ENCODE measurements at places on chromosomes 1 and 21. TPM values are rescaled to one million over a fixed set of nuclear protein-coding genes. Genes with fewer than 3 reads are reported as not detected.

The RBM11 gene
- 0.13 TPM for total RNA-seq

The PTCH2 gene
- total RNA-seq = 2.7 TPM

The ADGRL4 gene
- 14.0 TPM for total RNA-seq

The PCNT gene
- 28.3 TPM for total RNA-seq

The FCRL1 gene
- total RNA-seq = 0.09 TPM

The SMIM34 gene
- total RNA-seq = not detected

The HRNR gene
- not detected for total RNA-seq

The DENND2C gene
- total RNA-seq = 7.4 TPM

The LCE3C gene
- not detected for total RNA-seq

DNA sequence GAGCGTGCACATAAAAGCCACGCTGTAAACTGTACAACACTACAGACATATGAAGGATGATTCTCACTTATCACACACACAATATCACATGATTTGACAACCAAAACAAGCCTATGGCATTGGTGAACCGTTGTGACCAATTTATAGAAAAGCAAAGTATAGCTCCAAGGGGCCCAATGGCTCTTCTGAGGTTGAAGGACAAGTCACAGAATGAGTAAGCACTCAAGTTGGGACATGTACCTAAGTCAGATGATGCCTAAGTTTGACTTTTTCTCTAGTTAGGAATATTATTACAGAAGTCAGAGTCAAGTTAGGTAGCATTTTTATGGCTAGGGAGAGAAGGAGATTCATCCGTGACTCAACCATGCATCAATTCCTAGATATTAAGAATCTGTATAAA, 45.7 kb downstream of the PLPP3 start:
- no peak for DNase-seq

DNA sequence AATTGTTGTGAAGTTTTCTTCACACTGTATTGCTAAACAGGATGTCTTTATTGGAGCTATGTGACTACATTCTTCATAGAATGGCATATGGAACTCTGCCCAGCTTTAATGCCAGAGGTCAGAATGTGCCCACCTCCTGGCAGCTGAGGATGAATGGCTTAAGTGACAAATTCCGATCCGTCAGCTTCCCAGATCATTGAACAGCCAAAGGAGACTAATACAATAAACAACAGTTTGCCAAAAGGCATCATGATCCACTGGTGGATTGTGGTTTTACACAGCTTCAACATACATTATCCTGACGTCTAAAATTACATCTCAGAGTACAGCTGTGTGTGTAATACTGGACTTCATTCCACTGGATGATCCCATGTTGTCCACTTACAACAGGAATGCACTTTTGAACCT, 68.7 kb upstream of the C1orf105 start:
- peak; percentile 92 for DNase-seq

GRCh38 chr1:19315378-19316198, 3.5 kb downstream of the SLC66A1 start:
- no peak for DNase-seq

DNA sequence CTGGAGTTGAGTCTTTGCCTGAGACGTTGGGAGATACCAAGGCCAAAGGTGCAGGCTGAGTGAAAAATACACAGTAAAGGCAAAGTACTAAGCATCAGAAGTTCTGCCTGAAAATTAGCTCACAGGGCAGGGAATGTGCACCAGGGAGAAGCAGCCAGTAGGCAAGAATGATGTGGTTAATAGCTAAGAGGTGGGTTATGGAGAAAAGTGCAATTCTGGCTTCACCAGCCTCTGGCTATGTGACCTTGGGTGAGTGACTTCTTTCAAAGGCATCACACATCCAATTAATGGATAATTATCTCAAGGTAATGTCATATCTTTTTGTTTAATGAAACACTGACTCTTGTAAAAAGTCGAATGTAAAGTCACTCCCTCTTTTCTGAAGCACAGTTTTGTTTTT, 230.7 kb upstream of the FGGY start:
- DNase-seq = no peak

DNA sequence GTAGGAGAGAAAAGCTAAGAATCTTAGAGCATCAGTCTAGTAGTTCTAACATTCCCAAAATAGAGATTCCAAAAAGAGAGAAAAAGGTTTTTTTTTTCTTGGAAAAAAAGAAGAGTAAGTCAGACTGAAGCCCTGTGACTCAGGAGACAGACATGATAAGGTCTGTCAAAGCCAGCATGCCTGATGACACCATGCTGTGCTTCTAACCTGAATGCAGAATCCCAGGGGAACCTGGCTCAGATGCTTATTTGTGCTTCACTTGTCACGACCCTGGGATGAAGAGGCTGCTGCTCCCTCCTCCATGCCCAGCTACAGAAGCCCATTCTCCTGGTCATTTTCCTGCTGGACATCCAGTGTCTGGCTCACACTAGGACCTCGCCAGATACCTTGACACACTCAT, 44.3 kb downstream of the ERICH3 start:
- DNase-seq = no peak

- DNase-seq = no peak
Observed at GRCh38 chr1:12150456-12151200, 16.2 kb upstream of the TNFRSF1B start.

DNA sequence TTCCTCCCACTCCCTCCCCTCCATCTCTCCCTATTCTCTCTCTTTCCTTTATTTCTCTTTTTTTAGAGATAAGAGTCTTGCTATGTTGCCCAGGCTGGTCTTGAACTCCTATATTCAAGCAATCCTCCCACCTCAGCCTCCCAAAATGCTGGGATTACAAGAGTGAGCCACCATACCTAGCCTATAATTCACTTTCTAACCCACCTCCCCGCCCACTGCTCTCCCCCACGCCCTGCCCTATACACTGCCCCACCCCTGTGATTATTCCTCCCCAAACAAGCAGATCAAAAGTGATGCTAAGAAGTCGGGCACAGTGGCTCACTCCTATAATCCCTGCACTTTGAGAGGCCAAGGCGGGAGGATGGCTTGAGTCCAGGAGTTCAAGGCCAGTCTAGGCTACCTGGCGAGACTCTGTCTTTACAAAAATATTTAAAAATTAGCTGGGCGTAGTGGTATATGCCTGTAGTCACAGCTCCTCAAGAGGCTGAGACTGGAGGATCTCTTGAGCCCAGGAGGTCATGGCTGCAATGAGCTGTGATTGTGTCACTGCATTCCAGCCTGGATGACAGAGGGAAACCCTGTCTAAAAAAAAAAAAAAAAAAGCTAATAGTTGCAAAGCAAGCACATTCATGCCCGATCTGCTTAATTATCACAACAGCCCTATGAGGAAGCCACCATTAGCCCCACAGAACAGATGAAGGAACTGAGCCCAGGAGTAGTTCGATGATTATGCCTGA, 12.8 kb upstream of the E2F2 start:
- no peak for DNase-seq

DNA sequence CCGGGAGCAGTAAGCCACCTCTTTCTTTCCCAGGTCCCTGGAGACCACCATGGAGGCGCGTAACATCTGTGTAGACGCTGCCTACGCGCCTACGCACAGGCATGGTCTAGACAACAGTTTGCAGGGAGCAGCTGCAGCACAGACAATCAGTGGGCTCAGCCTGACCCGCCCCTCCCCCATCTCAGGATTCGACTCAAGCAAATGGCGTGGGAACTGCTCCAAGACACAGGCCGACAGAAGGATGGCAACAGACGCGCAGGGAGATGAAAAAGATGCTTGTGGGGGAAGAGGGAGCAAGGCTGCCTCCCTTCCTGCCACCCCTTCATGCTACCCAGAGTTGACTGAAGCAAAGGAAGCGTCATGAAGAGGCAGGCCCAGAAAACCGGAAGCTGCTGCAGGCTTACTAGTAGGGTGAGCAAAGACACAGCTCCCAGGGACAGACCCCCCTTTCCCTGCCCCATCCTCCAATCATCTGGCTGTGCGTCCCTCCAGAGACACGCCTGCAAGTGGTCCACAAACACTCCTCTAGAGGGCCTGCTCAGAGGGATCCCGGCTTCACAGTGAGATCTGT, 19.5 kb downstream of the STK40 start:
- DNase-seq = peak; percentile 83

DNA sequence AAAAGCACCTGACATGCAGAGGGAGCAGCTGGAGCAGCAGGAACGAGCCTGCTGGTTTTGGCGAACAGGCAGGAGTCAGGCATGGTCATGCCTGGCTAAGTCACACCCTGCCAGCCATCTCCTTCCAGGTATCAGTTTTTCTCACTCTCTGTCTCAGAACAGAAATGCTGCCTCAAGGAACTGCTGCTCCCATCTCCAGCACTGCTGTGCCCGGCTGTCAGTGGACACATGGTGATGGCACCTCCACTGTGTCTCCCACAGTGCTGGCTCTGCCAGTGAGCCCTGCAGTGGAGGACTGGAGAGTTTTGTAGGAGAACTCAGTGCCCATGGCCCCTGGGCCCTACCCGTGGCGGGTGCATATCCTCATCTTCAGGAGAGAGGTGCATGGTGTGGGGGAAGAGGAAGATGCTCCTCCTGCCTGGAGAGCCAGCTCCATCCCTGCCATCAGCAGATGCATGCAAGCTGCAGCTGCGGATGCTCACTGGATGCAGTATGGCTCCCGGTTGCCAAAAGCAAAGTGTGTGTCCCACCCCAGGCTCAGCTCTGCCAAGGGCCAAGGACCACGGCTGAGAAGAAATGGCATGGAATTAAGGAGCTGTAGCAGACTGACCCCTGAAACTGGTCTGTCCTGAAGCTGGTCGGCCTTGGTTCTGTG, 114.7 kb downstream of the GRIK3 start:
- no peak for DNase-seq

DNA sequence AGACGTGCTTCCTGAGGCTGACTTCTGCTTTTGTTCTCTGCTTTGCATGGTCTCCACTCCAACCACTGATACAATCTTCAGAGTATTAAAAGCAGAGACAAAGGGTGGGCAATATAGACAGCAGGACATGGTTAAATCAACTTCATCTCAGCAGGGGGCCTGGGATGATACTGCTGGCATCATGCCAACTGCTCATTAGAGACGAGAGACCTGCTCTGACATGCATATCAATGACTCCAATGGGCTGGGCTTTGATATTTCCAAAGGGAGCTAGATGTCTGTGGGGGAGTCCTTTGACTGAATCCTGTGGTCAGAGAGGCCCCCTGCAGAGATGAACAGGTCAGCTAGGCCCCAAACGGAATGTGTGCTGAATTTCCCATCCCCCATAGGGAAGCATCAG, 106.6 kb downstream of the ACTL8 start:
- no peak for DNase-seq

GRCh38 chr1:85047472-85048295, 616 bp downstream of the MCOLN3 start:
- DNase-seq = peak; percentile 28

GRCh38 chr1:15584489-15585363, at the start of gene AGMAT:
Gene AGMAT, minus strand, starts transcription at chr1:15585051. Its CDS starts 84 bp downstream, at chr1:15584967.
- peak; percentile 43 for DNase-seq

DNA sequence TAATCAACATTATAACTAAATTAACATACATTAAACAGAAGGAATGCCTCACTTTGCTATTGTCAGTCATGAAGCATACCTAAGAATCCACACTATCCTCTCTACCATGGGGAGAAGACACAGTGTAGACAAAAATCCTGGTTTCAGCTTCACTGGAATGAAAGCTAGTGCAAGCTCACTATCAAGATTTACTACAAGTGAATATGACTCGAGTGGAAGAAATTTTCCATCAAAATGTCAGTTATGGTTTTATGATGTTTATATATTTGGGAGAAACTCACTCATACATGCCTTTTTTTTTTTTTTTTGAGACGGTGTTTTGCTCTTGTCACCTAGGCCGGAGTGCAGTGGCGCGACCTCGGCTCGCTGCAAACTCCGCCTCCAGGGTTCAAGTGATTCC, 424.3 kb downstream of the KCNT2 start:
- DNase-seq = no peak

- DNase-seq = no peak
Observed at GRCh38 chr1:160789051-160789701, 6.8 kb upstream of the LY9 start.

- DNase-seq = no peak
Observed at GRCh38 chr1:17237561-17237903, 11.4 kb upstream of the PADI3 start.

GRCh38 chr1:182149411-182149965, 88.0 kb upstream of the ZNF648 start:
- peak; percentile 83 for DNase-seq

GRCh38 chr1:46724991-46725735, 6.2 kb upstream of the EFCAB14 start:
- peak; percentile 80 for DNase-seq

DNA sequence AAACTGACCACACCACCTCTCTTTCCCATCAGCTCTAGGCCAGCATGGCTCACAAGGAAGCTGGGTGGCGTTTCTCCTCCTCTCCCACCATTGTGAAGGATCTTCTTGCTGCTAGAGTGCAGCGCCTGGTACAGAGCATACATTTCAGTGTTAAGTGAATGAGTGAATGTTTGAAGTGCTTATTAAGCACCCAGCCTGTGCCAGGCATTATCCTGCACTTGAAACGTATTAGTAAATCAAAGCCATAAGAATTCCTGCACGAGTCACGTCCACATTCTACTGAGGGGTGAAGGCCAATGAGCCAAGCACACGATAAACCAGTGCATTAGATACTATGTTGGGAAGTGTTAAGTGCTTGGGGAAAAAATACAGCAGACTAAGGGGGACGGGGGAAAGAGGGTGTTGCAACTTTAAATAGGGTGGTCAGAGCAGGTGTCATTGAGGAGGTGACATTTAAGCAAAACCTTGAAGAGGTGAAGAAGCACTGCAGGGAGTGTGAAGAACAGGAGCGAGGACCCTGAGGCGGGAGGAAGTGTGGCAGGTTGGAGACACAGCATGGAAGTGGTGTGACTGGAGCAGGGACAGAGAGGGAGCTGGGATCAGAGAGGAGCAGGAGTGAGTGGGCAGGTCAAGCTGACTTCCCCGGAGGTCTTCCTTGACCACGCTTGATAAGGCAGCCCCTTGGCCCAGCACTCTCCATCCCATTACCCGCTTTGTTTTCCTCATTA, 48.5 kb upstream of the LRRN2 start:
- DNase-seq = no peak

- no peak for DNase-seq
Observed at GRCh38 chr1:178768423-178768822, 43.4 kb downstream of the RALGPS2 start.

- DNase-seq = no peak
Observed at GRCh38 chr21:41815652-41816582, 49.1 kb upstream of the RIPK4 start.

DNA sequence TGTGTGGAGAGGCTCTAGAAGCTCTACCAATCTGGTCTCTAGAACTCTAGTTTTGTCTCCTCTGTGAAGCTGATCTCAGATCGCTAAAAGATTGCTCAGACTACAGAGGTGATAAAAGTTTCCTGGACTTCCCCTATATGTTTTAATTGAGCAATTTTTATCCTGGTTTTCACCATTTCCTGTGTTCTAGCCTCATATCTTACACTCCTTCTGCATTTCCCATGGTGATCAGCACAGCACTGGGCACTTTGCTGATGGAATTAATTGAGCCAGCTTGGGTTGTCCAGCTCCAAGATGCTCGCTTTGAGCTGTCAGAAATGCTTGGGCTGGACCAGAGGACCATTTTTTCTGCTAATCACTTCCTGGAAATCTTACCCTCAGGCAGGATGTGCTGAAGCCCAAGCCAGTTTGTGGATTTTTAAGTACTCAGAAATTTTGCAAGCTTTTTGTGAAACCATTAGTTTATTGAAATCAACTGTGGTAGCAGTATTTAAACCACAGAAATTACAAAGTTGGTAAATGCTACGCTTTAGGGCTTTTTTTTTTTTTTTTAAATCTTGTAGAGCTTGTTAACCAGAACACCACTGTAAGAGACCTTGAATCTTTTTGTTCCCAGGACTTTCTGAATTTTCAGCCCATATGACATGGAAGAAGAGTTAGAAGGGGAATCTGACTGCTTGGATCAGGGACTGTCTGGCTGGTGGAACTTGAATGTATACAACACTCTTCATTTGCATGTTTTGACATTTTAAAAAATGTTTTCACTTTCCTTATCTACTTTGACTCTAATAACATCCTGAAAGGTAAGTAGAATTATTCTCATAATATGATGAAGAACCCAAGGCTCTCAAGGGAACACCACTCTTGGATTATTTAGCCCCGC, 28.4 kb downstream of the CD48 start:
- DNase-seq = no peak
